Mammary epithelial cell (primary cell): ENCODE measurements at places on chromosomes 2 and 18. TPM values are rescaled to one million over a fixed set of nuclear protein-coding genes. Genes with fewer than 3 reads are reported as not detected.

DNA sequence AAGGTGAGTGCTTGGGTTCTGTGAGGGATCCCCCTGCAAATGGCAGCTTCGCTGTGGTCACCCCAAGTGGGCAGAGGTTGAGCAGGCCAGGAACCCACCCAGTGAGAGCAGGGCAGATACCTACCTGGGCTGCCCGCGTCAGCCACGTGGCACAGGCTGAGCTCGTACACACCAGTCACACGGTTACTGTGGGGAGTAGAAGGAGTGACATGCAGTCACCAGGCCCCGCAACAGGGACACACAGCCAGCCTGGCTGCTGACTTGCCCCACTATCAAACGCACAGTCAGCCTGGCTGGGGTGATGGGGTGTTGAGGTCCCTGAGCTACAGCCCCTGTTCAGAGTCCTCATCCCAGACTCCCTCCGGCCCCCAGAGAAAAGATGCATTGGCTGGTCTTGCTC is 32.2 kb downstream of the AQP12A start:
- DNase-seq: no peak

DNA sequence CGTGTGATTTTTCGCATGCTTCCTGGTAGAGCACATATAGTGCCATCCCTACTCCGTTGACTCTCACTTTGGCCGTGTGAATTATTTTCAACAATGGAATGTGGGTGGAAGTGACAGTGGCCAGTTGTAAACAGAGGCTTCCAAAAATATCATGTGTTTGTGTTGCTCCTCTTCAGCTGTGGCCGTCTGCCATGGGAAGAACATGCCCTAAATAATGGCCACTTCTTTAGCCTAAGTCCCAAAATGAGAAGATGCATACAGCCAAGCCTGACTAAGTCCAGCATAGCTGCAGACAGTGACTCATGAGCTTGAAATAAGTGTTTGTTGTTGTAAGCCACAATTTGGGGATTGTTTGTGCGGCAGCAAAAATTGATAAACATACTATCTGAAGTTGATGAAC is 8.9 kb upstream of the GALNT1 start:
- DNase-seq: no peak

GRCh38 chr2:118246726-118247125 is 158.5 kb downstream of the INSIG2 start:
- DNase-seq: peak; percentile 72

DNA sequence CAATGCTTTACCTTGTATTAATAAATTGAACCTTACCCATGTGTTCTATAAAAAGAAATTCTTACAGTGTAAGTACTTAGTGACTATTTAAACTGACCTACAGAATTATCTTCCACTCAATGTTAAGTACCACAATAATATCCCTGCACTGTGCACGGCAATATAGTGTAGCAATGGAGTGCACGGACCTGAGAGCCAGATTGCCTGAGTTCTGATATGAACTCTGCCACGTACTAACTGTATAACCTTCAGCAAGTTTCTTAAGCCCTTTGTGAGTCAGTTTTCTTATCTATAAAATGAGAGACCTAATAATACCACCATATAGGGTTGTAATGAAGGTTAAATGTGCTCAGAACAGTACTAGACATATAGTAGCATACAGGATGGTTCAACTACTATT is 66.2 kb downstream of the GPR39 start:
- no peak for DNase-seq

- peak; percentile 86 for DNase-seq
Measured at GRCh38 chr2:62660582-62661262, 44.8 kb upstream of the EHBP1 start.

DNA sequence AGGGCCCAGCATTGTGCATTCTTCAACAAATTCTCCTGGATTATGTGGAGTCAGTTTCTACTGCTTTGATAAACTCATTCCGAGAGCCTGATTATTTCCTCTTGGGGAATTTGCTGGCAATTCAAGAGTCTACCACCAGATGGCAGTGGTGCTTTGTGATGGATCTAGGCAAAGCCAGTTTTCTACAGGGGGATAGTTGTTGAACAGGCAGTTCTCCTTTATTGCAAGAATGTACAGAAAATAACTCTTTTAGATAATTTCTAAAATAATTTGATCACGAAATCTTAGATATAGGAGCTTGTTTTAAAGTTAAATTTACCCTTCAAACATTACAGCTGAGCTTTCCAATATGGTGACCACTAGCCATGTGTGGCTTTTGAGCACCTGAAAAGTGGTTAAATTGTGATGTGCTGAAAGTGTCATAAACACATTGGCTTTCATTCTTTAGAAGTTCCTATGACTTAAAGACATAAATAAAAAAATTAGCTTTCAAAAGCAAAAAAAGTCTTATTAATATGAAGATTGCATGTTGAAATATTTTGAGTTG is 66.7 kb upstream of the HAAO start:
- peak; percentile 63 for DNase-seq

- no peak for DNase-seq
Measured at GRCh38 chr2:48459921-48460320, 70.0 kb upstream of the STON1 start.

- DNase-seq: no peak
Measured at GRCh38 chr2:149860276-149860921, 272.8 kb upstream of the MMADHC start.

DNA sequence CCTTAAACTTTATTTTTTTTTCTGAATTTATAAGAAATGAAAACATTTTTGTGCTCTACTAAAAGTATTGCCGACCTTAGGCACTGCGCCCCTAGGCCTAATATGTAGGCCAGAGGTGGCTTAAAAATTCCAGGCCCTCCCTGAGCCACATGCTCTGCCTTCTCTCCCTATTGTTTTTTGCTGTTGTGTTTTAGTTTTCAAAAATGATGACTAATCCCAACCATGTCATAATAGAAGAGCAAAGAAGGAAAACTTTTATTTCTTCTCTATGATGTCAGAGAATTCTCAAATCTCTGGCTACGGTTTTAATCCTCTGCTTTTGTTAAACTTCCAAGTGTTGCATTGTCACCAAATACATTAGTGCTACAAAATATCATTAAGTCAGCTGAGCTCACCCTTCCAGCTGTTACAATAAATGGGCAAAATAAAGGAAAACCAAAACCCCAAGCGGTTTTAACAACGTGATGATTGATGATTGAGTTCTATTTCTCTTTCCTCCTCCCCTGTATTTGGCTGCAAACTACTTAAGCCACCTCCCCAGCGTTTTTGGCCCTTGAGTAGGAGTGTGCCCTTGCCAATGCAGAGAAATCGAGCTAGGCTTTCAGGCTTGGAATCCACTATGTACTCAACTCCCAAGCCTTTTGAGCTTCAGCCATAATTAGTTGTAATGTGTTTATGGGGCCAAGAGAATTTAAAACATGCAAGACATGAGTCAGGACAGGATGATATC is 163.5 kb upstream of the POU3F3 start:
- no peak for DNase-seq

GRCh38 chr2:96507957-96508520 is 2.9 kb upstream of the NEURL3 start:
- peak; percentile 30 for DNase-seq

GRCh38 chr2:84858123-84858522 is 22.8 kb downstream of the TRABD2A start:
- no peak for DNase-seq

DNA sequence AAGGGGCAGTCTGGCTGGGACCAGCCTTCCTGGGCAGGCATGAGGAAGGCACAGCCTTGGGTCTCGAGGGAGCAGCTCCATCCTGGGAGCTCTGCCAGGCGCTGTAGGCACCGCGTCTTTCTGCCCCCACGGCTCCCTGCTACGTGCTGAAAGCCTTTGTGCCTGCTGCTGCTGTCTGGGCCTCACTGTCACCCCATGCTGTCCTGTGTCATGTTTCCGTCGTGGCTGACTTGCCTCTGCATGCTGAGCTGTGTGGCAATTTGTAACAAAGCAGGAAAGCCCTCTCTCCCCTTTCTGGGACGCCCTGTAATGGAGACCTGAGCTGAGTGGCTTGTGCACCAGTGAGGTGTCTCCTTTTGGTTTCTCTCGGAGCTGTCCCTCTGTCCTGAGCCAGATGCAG is 152.5 kb downstream of the TSN start:
- DNase-seq: no peak

DNA sequence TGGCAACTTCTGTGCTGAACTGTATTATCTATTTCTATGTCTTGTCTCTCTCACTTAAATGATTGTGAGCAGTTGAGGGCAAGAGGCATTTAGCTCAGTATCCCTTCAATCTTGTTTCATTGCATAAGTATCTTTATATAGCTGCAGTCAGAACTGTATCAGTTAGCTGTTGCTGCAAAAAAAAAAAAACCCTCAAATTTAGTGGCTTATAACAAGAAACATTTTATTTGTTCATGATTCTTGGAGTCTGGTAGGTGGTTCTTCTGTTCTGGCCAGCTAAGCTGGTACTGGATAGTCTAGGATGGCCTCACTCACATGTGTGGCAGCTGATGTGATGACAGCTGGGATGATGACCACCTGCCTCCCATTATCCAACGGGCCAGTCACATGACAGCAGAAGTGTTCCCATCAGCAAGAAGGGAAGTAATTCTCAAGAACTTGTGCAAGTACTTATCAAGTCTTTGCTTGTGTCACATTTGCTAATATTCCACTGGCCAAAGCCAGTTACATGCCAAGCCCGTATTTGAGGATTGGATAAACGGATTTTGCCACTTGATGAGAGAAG is 67.8 kb downstream of the SLC4A3 start:
- no peak for DNase-seq

DNA sequence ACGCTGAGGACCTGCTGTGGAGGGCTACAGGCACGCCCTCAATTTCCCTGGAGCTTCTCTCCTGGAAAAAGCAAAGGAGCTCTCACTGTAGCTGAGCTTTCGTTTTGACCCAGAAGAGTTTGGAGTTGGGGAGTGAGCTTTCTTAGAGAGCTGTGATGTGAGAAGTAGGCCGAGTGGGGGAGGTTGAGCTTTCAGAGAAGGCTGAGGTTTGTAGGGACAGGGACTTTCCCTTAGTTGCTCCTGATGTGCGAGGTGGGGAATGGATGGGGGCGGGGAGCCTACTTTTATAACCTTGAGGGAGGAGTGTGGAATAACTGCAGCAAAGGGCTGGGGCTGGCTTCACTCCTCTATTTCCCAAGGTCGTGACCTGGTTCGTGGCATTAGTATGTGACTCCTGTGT is 47.1 kb downstream of the ZNF532 start:
- no peak for DNase-seq

DNA sequence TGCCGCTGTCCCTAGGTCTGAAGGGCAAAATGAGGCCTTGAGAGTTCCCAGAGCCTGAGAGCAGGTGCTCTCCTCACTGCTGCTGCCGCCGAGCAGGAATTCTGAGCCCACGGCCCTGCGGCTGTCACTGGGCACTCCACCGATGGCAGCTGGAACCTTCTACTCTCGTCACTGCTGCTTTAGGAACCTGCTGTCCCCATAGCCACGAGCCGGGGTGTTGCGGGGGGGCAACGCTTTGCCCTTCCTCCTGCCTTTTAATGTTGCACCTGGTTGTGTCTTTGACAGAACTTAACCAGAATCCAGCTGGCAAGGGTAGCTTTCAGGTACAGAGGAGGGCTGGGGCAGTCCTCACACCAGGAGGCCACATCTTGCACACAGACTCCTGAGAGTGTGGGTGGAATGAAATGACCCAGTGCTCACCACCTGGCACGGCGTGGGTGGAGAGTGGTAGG is 32.3 kb downstream of the NCK2 start:
- DNase-seq: no peak

DNA sequence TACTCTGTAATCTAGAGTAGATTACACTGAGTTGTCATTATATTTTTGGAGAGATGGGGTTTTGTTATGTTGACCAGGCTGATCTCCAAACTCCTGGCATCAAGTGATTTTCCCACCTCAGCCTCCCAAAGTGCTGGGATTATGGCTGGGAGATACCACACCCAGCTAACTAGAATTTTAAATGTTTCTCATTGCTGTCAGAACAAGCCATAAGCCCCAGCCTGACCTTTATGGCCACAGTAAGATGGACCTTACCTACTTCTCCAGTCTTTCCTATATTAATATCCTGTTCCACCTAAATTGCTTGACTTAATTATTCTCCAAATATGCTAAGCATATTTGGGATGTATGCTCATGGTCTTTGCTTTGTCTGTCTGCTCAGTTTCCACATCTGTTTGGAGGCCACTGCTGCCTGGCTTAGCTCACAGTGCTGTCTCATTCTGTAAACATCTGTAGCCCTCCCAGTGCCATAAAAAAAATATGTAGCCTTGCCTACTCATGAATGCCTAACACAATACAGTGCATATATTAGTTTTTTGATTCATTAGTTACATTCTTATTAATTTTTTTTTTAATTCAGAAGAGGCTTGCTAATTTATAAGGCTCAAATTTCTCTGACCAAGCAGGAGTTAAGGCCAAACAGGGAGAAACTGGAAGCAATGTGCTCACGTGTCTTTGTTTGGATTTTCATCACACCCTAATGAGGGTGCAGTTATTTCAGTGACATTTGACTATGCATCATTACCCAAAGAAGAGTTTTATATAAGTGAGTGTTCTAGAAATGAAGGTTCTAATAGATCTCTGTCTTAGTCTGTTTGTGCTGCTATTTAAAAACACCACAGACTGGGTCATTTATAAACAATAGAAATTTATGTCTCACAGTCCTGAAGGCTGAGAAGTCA is 45.3 kb upstream of the PSME4 start:
- DNase-seq: peak; percentile 49

GRCh38 chr2:211709389-211709788 is 829.2 kb downstream of the ERBB4 start:
- no peak for DNase-seq

- no peak for DNase-seq
Measured at GRCh38 chr2:151638191-151638933, 95.9 kb downstream of the NEB start.

- DNase-seq: no peak
Measured at GRCh38 chr2:151315381-151315903, 26.0 kb upstream of the NMI start.

- no peak for DNase-seq
Measured at GRCh38 chr18:78770139-78770822, 209.3 kb upstream of the SALL3 start.

- DNase-seq: peak; percentile 69
Measured at GRCh38 chr18:62715759-62716615, 646 bp downstream of the PHLPP1 start.

Gene KCNG2
- polyA plus RNA-seq: not detected

Gene PLEKHH2
- polyA plus RNA-seq: 0.94 TPM

Gene APLF
- polyA plus RNA-seq: 0.97 TPM

Gene PIEZO2
- polyA plus RNA-seq: not detected

Gene MAB21L4
- 0.29 TPM for polyA plus RNA-seq

Gene ACTG2
- 1.0 TPM for polyA plus RNA-seq

Gene ESPNL
- polyA plus RNA-seq: not detected

Gene TET3
- 3.1 TPM for polyA plus RNA-seq

Gene SERPINB3
- polyA plus RNA-seq: 12.3 TPM

Gene HOXD13
- polyA plus RNA-seq: not detected

Gene SMC6
- polyA plus RNA-seq: 10.3 TPM

Gene SMYD5
- 21.8 TPM for polyA plus RNA-seq

Gene MPP4
- polyA plus RNA-seq: 0.14 TPM

Gene DSC1
- 0.24 TPM for polyA plus RNA-seq

Gene CYS1
- 0.26 TPM for polyA plus RNA-seq

Gene SAG
- not detected for polyA plus RNA-seq

Gene IL1F10
- 0.09 TPM for polyA plus RNA-seq
